ENCODE measurements at places on chromosomes 1 and 21. TPM values are rescaled to one million over a fixed set of nuclear protein-coding genes. Genes with fewer than 3 reads are reported as not detected.

Gene KRTAP13-2
- not detected for polyA plus RNA-seq

Gene PTPN14
- 0.07 TPM for polyA plus RNA-seq

Gene SPATA45
- polyA plus RNA-seq = not detected

Gene RXFP4
- polyA plus RNA-seq = not detected

Gene KCNJ9
- 8.0 TPM for polyA plus RNA-seq
